ENCODE measurements at places on chromosomes 2 and 18.

DNA sequence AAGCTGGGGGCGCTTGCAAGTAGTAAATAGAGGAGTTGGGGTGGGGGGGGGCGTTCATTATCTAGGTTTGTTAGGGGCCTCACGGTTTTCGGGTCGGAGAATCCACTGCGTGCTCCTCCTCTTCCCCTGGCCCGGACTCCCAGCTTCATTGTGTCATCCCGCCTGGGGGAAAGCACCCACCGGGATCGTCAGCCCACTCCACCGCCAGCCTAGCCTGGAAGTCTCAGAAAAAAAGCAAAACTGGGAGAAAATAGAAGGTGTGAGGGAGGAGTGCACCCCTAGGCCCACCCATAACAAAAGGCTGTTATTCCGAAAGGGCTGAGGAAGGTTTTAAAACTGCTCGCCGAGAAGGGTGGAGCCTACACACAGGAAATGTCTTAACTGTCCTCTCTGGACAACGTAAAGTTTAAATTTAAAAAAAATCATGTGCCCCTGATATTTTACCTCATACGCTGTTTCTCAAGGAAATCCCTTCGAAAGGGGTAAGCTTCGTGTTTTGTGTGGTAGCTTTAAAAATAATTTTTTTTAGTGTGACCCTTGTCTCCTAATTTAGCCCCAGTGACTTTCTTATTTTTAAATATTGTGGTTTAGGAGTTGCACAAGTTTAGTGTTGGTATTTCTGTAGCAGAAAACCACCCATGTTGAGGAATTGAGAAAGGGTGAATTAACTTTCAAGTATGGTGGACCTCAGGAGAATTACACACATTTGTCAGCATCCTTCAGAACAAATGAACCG, 104.2 kb downstream of the SPTBN1 start:
- DNase-seq = peak; percentile 44

GRCh38 chr2:119950966-119951365, 61.9 kb upstream of the EPB41L5 start:
- DNase-seq = no peak

DNA sequence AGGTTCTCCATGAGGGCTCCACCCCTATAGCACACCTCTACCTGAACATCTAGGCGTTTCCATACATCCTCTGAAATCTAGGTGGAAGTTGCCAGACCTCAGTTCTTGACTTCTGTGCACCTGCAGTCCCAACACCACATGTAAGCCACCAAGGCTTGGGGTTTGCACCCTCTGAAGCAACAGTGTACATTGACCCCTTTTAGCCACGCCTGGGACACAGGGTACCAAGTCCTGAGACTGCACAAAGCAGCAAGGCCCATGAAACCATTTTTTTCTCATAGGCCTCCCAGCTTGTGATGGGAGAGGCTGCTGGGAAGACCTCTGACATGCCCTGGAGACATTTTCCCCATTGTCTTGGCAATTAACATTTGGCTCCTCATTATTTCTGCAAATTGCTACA, 20.0 kb downstream of the ARL6IP6 start:
- DNase-seq = no peak

GRCh38 chr2:166229678-166230023, 101.8 kb upstream of the SCN1A start:
- DNase-seq = no peak

- no peak for DNase-seq
Measured at GRCh38 chr2:113200236-113200635, 26.5 kb downstream of the PSD4 start.

- DNase-seq = no peak
Measured at GRCh38 chr2:240240017-240240734, 99.7 kb upstream of the OTOS start.

DNA sequence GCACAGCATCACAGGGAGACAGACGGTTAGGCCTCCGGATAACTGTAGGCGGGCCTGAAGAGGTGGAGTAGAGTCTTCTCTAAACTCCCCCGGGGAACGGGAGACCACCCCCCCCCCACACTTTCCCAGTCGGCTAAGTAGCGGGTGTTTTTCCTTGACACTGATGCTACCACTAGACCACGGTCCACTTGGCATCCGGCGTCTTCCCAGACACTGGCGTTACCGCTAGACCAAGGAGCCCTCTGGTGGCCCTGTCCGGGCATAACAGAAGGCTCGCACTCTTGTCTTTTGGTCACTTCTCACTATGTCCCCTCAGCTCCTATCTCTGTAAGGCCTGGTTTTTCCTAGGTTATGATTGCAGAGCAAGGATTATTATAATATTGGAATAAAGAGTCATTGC, 25.7 kb upstream of the NCL start:
- DNase-seq = no peak

GRCh38 chr2:71070294-71071093, 2.0 kb downstream of the NAGK start:
- no peak for DNase-seq

DNA sequence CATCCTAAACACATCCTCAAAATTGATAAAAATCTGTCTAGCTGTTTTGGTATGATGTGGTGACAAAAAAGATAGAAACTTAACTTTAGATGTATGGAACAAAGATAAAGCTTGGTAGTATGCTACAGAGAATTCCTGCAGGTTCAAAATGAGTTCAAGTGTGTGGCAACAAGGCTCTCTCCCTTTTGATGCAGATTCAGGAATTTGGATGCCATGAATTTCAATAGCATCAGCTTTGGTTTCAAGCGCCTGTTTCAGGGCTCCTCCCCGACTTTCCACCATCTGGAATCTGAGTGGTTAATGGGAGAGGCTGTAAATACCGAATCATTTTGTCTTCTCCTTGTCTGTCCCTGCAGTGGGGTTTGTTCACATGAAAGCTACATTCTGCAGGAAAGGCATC, 180.6 kb downstream of the MTX2 start:
- no peak for DNase-seq

DNA sequence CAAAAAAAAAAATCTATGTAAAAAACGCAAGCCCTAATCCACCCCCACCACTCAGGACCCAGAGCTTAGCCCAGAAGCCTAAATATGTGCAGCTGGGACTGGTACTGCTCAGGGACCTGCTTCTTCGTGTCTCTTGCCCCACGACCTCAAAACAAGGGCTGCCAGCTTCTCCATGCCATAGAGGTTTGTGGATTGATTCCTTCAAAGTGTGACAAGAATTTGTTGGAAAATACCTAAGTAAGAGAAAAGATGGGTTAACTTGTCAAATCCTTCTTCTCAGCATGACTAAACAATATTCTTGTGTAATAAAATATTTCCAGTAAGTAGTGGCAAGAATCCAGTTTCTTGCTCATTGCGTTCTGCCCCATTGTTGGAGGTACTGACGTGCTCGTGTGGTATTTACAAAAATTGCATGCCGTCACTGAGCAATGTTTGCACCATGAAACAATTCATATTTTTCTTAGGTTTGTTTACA, 825 bp upstream of the SCYGR1 start:
- DNase-seq = no peak
